ENCODE measurements at places on chromosomes 7 and 10.
A peak's percentile ranks its signal among the peaks of the same experiment; 100 is the strongest.

DNA sequence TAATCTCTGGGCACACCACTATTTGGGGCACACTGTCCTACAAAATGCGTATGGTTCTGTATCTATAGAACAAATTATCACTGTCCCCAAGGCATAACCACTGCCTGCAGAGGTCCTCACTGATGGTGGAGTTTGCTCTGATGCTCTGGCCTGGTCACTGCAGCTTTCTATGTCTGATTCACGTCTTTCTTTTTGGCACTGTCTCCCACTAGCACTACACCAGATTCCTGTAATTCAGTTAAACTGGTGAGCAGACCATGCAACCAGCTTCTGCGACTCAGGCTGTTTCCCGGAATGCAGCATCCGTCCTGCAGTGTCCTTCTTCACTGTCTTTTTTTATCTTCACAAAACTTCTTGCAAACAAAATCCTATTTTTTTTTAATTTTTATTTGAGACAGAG lies 112.8 kb downstream of the KLF6 start:
- H3K27ac ChIP-seq = no peak overlapping the region
- H3K4me1 ChIP-seq = no peaks in the 10 kb centered on the region
- no peak for DNase-seq
- no peaks in the 10 kb centered on the region for H3K27me3 ChIP-seq
- H3K36me3 ChIP-seq = no peaks in the 10 kb centered on the region

GRCh38 chr7:151330661-151331060 lies 11.0 kb upstream of the NUB1 start:
- H3K27me3 ChIP-seq = no peaks in the 10 kb centered on the region
- H3K27ac ChIP-seq = no peak overlapping the region
- no peak overlapping the region for H3K4me3 ChIP-seq
- H3K36me3 ChIP-seq = no peaks in the 10 kb centered on the region
- H3K4me1 ChIP-seq = no peaks in the 10 kb centered on the region

GRCh38 chr10:75407713-75408508 lies 6.3 kb upstream of the ZNF503 start:
- DNase-seq = peak; percentile 80
- H3K36me3 ChIP-seq = no peaks in the 10 kb centered on the region
- H3K4me1 ChIP-seq = no peaks in the 10 kb centered on the region
- H3K27me3 ChIP-seq = no peaks in the 10 kb centered on the region
- H3K4me3 ChIP-seq = peak overlapping the region; percentile 93
- peak overlapping the region; percentile 90 for H3K27ac ChIP-seq

- no peaks in the 10 kb centered on the region for H3K36me3 ChIP-seq
- H3K4me1 ChIP-seq = no peaks in the 10 kb centered on the region
- H3K27me3 ChIP-seq = no peaks in the 10 kb centered on the region
- DNase-seq = no peak
Observed at GRCh38 chr7:116150588-116150987, 59.8 kb upstream of the TES start.

DNA sequence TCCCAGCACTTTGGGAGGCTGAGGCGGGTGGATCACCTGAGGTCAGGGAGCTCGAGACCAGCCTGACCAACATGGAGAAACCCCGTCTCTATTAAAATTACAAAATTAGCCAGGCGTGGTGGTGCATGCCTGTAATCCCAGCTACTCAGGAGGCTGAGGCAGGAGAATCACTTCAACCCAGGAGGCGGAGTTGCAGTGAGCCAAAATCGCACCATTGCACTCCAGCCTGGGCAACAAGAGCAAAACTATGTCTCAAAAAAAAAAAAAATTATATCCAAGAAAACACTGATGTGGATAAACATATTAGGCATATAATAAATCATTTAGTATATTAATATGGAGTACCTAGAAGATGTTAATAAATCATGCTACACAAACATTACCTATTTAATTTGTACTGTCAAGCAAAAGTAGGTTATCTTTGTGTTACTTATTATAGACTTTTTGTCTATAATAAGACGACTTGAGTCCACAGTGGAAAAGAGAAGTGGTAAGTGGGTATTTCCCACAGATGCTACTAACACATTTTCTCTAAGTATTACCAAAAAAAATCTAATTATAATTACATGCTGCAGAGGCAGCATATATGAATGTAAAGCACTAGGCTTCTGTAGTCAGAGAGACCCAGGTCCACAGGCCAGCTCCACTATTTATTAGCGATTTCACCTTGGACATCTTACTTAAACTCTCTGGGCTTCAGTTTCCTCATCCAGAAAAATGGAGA lies 34.5 kb downstream of the DNMBP start:
- no peak for DNase-seq
- no peak overlapping the region for H3K4me3 ChIP-seq
- no peak overlapping the region for H3K27ac ChIP-seq
- H3K27me3 ChIP-seq = no peaks in the 10 kb centered on the region
- peaks cover 2% of the 10 kb centered on the region for H3K4me1 ChIP-seq
- H3K36me3 ChIP-seq = peaks cover 3% of the 10 kb centered on the region

- no peaks in the 10 kb centered on the region for H3K27me3 ChIP-seq
- H3K36me3 ChIP-seq = peaks cover 4% of the 10 kb centered on the region
- peaks cover 4% of the 10 kb centered on the region for H3K4me1 ChIP-seq
- H3K27ac ChIP-seq = no peak overlapping the region
- no peak overlapping the region for H3K4me3 ChIP-seq
Observed at GRCh38 chr7:50733552-50733951, 49.1 kb downstream of the GRB10 start.

- H3K27me3 ChIP-seq = no peaks in the 10 kb centered on the region
- H3K4me3 ChIP-seq = no peak overlapping the region
- no peaks in the 10 kb centered on the region for H3K36me3 ChIP-seq
Observed at GRCh38 chr7:143980746-143981510, 19.2 kb upstream of the OR6B1 start.
